ENCODE measurements at places on chromosomes 6 and 20. TPM values are rescaled to one million over a fixed set of nuclear protein-coding genes. Genes with fewer than 3 reads are reported as not detected.

Gene REM1
- 1.6 TPM for total RNA-seq

Gene SDC4
- total RNA-seq, result 140 TPM

Gene SMIM28
- not detected for total RNA-seq

Gene COL21A1
- total RNA-seq, result 110 TPM

Gene BEND6
- total RNA-seq, result 0.32 TPM

Gene MAFB
- total RNA-seq, result 6.3 TPM

Gene SLC17A3
- not detected for total RNA-seq

Gene IP6K3
- 56.1 TPM for total RNA-seq

Gene ADGRF1
- total RNA-seq, result 0.23 TPM

Gene BTNL2
- not detected for total RNA-seq

Gene LIN28B
- not detected for total RNA-seq

Gene TSBP1
- not detected for total RNA-seq

Gene PGC
- not detected for total RNA-seq

Gene PCK1
- total RNA-seq, result 0.14 TPM

Gene GLP1R
- 2.7 TPM for total RNA-seq

Gene PBOV1
- total RNA-seq, result not detected

Gene MRAP2
- total RNA-seq, result 0.12 TPM

Gene ID4
- total RNA-seq, result 3.1 TPM

Gene TMEM217
- 2.1 TPM for total RNA-seq

Gene CABLES2
- 6.1 TPM for total RNA-seq

Gene CST2
- not detected for total RNA-seq

Gene NMBR
- total RNA-seq, result not detected

Gene TMEM200A
- not detected for total RNA-seq

Gene CNR1
- total RNA-seq, result 0.07 TPM

Gene PPIL6
- 1.7 TPM for total RNA-seq
